ENCODE measurements at places on chromosomes 1 and 21.

- DNase-seq = no peak
These were observed 22.0 kb downstream of the SLC37A1 start for GRCh38 chr21:42535602-42536171.

GRCh38 chr1:88803444-88803843 lies 87.9 kb downstream of the GTF2B start:
- DNase-seq = no peak

GRCh38 chr1:15343729-15344128 lies 66.0 kb upstream of the EFHD2 start:
- DNase-seq = no peak

GRCh38 chr1:39701049-39701439 lies 9.8 kb upstream of the HPCAL4 start:
- DNase-seq = no peak

GRCh38 chr1:93437976-93438605 lies 9.8 kb upstream of the FNBP1L start:
- DNase-seq = peak; percentile 51

- peak; percentile 11 for DNase-seq
These were observed 52.0 kb upstream of the TMPRSS2 start for GRCh38 chr21:41559658-41560631.

DNA sequence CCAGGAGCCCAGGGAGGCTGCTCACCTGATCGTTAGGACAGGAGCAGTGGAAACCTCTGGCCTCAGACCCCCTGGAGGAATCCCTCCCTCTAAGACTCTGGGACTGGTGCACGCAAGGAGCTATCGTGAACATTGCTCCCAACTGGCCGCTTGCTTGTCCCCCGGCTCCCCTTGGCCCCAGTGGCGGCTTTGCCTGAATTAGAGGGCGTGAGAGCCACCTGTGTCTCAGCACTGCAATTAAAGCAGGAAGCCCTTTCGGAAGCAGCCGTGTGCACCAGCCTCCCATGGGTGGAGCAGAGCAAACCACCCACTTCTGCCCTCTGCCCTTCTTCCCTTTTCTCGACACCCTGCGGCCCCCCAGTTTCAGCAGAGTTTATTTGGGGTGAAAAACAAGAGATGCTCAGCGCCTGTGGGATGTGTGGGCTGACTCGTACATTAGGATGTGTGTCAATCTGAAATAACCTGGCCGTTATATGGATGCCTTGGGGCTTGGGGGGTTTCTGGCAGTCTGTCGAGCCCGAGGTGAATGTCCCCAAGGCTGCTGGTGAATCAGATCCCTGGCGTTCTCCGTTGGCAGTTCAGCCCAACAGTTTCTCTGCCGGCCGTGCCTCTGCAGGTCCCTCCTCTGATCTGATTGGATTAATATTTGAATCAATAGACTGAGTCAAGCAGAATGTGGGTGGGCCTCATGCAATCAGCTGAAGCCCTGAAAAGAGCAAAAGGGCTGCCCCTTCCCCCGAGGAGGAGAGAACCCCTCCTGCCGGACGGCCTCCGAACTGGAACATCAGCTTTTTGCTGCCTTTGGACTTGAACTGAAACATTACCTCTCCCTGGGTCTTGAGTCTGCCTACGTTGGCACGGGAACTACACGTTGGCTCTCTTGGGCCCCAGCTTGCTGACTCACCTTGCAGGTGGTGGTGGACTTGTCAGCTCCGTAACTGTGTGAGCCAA lies 7.3 kb upstream of the UMODL1 start:
- DNase-seq = peak; percentile 21

- no peak for DNase-seq
These were observed 9.2 kb downstream of the RORC start for GRCh38 chr1:151822404-151822803.

DNA sequence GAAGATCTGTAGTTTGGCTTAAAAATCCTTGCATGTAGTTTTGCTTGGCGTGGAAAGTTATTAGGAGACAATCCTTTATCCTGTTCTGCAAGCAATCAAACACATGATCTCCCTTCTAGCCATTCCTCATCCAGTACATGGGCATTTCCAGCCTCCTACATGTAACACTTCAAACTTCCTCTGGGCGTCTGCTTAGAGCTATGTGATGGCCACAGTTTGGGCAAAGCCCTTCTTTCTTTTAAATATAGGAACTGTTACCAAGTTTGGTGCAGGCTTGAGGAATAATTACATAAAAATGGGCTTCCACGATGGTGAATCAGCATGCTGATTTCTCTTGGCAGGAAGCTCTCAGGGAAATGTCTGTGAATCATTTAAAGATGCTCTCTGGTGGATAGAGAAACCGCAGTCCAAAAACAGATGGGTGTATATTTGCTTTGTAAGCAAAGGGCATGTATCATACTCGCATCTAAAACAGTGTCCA lies 176.9 kb upstream of the FMN2 start:
- no peak for DNase-seq

DNA sequence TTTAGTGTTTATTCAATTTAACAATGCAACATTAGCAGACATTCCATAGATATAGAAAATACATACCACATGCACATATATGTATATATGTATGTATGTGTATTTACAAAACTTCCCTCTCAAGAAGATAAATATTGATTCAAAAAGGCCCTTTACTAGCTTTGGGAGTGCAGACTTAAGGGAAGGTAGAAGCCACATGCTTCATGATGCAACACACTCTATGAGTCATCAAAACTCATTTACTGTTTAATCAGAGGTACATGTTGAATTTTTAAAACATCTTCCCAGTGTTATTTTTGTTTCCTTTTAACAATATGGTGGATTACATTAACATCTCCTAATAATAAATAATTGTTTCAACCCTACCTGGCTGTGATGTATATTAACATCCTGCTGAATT lies 61.4 kb upstream of the KIRREL1 start:
- DNase-seq = no peak

- DNase-seq = no peak
These were observed 91.9 kb downstream of the TSEN15 start for GRCh38 chr1:184143449-184143848.

- no peak for DNase-seq
These were observed 37.2 kb downstream of the LRRC8C start for GRCh38 chr1:89670163-89670562.

Measured in NCI-H1436 (cell line).